ENCODE measurements at places on chromosomes 5 and 9. TPM values are rescaled to one million over a fixed set of nuclear protein-coding genes. Genes with fewer than 3 reads are reported as not detected.

GRCh38 chr9:93491593-93492232 lies 38.3 kb upstream of the FAM120AOS start:
- no peak for DNase-seq

DNA sequence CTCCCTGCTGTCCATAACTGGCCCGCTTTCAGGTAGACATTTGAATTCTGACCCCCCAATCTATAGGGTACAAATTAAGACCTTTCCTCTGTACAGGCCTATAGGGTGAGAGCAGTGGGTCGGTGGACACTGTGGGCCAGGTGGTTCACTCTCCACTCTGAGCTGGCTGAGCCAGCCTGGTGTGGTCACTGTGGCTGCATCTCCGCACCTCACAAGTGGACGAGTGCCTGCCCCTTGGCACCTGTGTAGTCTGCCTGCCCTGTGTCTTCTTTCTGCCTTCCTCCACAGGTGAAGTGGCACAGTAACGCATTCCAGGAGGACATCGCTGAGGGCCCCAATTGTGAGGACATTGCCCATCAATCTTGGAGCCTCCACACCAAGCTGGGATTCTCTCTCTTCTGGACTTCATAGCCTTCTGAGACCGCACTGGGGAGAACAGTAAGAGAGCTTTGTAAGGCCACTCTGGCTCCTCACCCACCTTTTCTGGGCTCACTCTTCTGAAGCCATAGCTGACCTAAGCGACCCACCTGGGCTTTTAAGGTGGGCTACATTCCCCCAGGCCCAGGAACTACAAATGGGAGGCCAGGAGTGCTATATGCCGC lies 33.5 kb upstream of the JADE2 start:
- DNase-seq, result no peak

DNA sequence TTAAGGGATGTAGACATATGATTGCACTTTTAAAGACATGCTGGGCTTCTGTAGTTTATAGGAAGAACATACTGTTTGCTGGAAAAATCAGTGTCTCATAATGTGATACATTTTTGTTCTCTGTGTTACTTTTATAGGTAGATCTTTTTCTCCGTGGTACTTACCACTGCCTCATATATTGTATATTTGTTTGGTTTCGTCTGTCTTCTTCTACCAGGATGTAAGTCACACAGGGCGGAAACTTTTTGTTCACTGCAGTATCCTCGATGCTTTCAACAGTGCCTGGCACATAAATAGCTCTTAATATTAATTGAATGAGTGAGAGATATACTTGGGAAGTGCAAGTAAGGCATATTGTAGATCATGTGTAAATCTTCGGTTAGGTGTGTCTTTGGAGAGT lies 135.4 kb downstream of the GDNF start:
- DNase-seq, result no peak

The FREM1 gene
- total RNA-seq, result 4.4 TPM

DNA sequence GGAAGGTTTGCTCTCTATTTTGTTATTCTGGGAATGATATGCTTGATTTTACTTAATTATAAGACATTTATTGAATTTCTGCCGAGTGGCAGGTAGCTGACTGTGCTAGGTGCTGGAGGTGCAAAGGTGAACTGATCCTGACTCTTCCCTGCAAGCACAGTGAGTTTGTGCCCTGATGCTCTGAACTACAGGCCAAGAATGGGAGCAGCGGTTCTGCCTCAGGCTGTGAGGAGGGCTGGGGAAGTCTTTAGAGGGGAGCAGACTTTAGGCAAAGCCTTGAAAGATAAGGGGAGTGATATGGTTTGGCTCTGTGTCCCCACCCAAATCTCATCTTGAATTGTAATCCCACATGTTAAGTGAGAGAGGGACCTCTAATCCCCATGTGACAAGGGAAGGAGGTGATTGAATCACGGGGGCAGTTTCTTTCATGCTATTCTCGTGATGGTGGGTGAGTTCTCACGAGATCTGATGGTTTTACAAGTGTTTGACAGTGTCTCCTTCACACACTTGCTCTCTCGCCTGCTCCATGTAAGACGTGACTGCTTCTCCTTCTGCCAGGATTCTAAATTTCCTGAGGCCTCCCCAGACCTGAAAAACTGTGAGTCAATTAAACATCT lies 73.1 kb downstream of the NDFIP1 start:
- no peak for DNase-seq

GRCh38 chr9:105716146-105716545 lies 21.8 kb downstream of the TMEM38B start:
- DNase-seq, result no peak

DNA sequence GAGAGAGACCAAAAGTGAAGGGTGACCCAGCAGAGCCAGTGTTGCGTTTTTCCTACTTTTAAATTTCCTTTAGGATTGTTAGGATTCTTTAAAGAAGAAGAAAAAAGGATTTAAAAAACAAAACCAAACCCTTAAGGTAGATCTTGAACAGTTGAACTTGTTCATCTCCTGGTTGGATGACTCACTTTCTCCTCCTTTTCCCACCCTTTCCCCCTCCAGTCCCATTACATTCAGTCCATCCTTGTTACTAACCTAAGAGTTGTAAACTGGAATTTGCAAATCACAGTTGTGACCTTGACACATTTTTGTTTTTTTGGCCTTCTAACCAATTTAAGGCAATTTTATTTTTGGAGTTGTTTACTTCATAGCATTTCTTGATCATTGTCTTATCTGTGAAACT lies 289.2 kb downstream of the ARHGAP26 start:
- no peak for DNase-seq

The HAVCR1 gene
- 0.19 TPM for total RNA-seq

The THOC3 gene
- total RNA-seq, result 4.6 TPM

- peak; percentile 71 for DNase-seq
Observed at GRCh38 chr5:149826574-149826973, 96.5 kb downstream of the PPARGC1B start.

GRCh38 chr5:109453251-109453650 lies 43.5 kb upstream of the PJA2 start:
- no peak for DNase-seq

All from heart right ventricle (tissue), 16 donors.